CD4-positive, alpha-beta T cell treated with Interleukin-4 for 1 hour (primary cell): ENCODE measurements at places on chromosomes 1 and 21.

GRCh38 chr21:42666023-42666747 lies 12.8 kb downstream of the PDE9A start:
- peak; percentile 18 for DNase-seq

- DNase-seq = no peak
Observed at GRCh38 chr1:153133743-153134142, 16.9 kb downstream of the SPRR2G start.

DNA sequence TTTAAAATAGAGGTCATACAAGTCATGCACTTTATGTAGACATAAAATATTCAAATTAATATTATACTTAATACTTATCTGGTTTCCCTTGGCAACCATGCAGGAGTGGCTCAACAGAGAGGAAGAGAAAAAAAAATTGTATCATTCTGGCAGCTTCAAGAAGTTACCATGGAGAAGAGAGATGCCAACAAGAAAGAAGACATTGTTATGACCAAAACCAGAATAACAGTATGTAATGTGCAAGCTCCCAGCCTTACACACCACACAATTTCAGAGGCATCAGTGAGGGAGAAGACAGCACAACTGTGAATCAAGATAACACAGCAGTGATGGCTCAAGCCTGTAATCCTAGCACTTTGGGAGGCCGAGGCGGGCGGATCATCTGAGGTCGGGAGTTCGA lies 49.1 kb upstream of the RCOR3 start:
- no peak for DNase-seq

- no peak for DNase-seq
Observed at GRCh38 chr1:241638099-241638682, 2.0 kb downstream of the CHML start.

DNA sequence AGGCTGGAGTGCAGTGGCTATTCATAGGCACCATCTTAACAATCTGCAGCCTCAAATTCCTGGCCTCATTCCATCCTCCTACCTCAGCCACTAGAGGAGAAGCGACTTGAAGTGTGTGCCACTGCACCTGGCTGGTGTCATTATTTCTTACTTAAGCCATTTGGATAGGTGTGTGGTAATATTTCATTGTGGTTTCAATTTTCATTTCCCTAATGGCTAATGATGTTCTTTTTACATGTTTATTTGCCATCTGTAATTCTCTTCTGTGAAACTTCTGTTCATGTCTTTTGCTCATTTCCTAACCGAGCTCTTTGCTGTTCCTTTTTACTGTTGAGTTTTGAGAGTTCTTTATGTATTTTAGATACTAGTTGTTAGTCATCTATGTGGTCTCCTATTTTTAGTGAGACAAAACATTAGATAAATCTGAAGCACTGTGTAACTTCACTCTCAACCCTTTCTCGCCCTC lies 66.8 kb downstream of the SLC27A3 start:
- DNase-seq = no peak

GRCh38 chr1:2381741-2382620 lies 9.4 kb downstream of the MORN1 start:
- peak; percentile 77 for DNase-seq

DNA sequence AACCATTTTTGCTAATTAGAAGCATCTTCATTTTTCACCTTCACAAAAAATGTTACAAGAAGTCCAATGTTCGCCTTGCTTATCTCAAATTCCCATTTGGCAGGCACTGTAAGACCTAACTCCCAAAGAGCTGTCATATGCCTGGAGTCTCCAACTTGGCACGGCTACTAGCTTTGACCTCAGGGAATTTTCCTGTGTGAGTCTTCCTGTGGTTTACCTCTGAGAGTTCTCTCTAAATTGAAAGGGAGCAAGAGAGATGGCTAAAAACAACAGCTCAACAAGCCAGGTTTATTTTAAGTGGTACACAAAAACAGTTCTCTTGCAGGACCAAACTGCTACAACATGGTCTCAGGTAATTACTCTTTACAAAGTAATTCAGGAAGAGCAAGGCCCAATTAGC lies 756.0 kb upstream of the ADGRL2 start:
- no peak for DNase-seq

DNA sequence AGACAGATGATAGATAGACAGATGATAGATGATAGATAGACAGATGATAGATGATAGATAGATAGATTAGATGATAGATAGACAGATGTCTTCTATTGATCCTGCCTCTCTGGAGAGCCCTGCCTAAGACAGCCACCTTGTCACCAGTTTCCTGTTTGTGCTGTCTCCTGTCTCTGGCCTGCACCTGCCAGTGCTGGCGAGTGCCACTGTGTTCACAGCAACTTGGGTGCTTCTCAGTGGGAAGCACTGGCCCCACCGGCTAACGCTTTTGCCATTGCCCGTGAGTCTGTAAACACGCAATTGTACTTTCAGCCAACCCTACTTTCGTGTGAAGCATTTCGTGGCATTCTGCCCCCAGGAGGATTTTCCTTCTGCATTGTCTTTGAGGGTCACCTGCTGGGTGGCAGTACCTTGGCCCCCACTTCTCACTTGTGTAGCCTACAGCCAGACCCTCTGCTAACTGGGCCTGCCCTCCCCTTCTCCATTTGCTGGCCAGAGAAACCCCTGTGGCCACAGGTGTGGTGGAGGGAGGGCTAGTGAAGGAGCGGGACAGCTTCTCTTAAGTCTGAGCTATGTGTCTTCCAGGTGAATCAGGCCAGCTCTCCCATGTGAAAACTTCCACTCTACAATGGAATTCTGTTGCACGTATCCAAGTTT lies 23.4 kb upstream of the PDE9A start:
- DNase-seq = no peak

GRCh38 chr1:107724648-107725047 lies 240.3 kb downstream of the VAV3 start:
- no peak for DNase-seq

DNA sequence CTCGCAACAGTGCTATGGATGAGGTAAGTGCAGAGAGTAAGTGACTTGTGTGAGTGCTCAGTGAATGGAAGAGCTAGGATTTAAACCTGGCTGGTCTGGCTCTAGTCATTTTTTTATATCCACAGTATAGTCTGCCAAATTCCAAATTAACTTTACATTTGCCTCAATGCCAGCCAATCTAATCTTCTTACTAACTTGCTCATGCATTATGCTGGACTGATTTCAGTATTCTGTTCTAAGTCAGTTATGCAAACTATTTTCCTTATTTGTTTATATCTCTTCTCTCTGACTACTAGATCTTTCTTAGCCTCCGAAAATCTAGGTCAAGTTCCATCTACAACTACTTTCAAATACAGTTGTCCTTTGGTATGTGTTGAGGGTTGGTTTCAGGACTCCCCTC lies 133.3 kb downstream of the XPR1 start:
- DNase-seq = no peak

- DNase-seq = no peak
Observed at GRCh38 chr1:70738624-70739023, 309.0 kb downstream of the PTGER3 start.

GRCh38 chr1:232110281-232111090 lies 483.9 kb downstream of the DISC1 start:
- DNase-seq = no peak

GRCh38 chr1:48760857-48761256 lies 15.8 kb downstream of the BEND5 start:
- DNase-seq = no peak

- DNase-seq = peak; percentile 58
Observed at GRCh38 chr1:35929730-35930592, 944 bp upstream of the AGO3 start.

DNA sequence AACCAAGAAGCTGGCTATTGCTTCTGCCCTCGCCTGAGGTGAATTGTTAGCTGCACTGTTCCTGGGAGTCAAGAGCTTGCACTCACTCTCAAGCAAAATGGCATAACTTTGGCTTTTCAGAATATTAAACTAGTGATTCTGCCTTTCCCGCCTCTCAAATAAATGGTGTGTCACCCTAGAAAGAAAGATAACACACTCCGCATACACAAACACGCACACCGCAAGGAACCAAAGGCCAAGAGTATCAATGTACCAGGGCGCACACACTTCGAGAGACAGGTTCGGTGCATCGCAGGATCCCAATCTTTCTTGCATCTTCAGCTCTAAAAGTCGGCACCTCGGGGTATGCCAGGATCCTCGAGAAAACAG lies 470 bp upstream of the RTCA start:
- DNase-seq = peak; percentile 47
